CD8-positive, alpha-beta T cell (primary cell): ENCODE measurements at places on chromosomes 3 and 15.

DNA sequence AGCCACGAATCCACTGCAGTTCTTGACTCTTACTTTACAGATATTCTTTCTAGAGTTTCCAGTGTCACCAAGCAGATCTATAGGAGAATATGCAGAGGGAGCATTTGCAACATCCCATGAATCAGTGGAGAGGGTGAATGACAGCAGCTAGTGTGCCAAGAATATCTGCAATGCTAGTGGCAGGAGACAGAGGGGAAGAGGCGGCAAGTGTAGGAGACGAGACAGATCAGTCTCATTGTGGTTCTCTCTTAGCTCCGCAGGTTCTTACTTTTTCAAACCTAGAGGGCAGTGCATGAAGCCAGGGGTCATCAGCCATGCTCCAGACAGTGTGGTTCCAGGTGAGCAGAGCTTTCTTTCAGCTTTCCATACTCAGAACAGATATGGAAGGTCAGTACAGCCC, 744 bp downstream of the ZNF619 start:
- no peak for DNase-seq

- no peak for DNase-seq
Measured at GRCh38 chr15:76163457-76164295, 103.9 kb downstream of the TMEM266 start.

- no peak for DNase-seq
Measured at GRCh38 chr15:101547737-101548136, 58.2 kb upstream of the PCSK6 start.

DNA sequence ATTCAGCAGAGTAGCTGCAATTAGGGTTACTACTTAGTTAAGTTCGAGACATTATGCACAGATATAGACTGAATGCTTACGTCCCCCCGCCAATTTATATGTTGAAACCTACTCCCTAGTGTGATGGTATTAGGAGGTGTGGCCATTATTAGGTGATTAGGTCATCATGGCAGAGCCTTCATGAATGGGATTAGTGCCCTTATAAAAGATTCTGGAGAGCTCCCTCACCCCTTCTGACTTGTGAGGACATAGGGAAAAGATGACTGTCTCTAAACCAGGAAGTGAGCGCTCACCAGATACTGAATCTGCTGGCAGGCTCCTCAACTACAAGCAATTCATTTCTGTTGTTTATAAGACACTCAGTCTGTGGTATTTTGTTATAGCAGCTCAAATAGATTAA, 25.6 kb upstream of the TEX9 start:
- no peak for DNase-seq

DNA sequence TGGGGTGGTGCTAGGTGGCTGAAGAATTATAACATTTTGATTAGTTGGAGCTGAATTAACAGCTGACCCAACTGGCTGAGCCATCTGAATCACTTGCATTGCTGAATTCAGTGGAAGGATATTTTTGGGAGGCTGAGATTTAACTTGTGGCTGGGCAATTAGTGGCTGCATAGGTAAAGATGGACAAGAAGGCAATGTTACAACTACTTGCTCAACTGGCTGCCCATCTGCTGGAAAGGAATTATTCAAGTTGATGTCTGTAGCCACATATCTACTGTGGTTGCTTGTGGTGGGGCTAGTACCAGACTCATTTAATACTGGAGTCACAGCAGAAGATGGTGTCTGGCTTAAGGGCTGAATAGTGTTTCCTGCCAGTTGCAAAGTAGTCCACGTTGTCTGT, 36.4 kb downstream of the USF3 start:
- DNase-seq: no peak

DNA sequence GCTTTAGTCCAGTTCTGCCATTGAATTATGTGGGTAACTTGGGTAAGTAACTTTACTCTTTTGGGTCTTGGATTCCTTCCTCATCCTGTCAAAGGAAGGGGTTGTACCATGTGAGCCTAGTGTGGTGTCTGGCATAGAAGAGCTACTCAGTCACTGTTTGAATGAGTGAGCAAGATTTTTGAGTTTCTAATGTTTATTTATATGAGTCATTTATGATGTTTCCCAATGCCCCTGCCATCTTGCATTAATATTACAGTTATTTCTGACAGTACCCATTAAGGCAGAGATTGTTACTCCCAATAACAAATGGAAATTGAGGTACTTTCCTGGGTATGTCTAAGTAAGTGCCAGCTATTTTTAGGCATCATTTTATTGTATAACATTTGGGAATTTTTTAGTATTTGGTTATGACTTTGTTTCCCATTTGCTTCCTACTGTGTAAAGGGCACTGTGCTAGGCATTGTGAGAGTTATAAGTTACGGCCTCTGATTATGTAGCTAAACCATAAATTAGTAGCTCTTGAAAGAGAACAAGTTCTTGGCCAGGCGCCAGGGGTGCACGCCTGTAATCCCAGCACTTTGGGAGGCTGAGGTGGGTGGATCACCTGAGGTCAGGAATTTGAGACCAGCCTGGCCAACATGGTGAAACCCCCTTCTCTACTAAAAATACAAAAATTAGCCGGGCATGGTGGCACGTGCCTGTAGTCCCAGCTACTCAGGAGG, 23.5 kb downstream of the NR1D2 start:
- DNase-seq: no peak

DNA sequence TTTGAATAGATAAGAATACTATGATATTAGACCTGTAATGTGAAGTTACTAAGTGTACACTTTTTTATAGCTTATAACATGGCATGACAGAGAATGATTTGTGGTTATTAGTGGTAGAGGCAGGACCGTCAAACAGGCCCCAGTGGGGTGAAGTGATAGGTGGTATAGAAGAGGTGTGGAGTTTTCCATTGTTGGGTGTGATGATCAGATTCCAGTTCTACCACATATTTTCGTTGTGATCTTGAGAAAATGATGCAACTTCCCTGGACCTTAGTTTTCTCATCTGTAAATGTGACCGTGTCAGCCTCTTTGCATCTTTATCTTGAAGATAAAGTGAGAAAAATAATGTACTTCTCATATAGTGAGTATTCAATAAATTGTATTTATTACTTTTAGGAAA, 30.3 kb upstream of the UTS2B start:
- no peak for DNase-seq

DNA sequence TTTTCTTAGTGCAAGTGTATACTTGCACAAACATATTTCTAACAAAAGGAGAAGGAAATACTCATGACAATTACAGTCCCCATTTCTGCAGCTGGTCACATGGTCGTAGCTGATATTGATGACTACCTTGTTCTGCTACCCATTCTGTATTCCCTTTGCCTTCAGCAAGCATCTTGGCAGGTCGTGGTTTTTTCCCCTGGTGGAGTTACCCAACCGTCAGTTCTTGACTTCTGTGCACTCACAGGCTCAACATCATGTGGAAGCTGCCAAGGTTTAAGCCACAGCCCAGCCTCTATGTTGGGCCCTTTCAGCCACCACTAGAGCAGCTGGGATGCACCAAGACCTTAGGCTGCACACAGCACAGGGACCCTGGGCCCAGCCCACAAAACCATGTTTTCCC, 56.1 kb downstream of the VGLL3 start:
- DNase-seq: no peak

- no peak for DNase-seq
Measured at GRCh38 chr15:55407498-55408011, 604 bp downstream of the CCPG1 start.

DNA sequence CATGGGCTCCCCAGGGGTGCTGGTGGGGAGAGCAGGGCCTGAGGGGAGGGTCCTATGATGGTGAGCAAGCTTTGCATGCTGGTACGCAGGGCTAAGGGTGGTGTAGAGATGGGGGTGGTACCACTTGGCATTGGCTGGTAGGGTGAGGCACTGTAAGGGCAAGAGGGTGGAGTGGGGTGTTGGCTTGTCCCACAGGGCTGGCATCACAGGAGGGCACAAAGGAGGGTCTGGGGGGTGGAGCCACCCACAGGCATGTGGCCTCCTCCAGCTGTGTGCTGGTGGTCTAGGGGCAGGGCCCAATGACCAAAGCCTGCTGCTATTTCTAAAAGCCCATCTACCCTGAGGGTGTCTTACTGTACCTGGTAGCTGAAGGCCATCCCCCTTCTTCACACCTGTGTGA, 65.2 kb upstream of the SEC13 start:
- no peak for DNase-seq

GRCh38 chr3:112470788-112471187, 28.5 kb downstream of the BTLA start:
- DNase-seq: no peak

DNA sequence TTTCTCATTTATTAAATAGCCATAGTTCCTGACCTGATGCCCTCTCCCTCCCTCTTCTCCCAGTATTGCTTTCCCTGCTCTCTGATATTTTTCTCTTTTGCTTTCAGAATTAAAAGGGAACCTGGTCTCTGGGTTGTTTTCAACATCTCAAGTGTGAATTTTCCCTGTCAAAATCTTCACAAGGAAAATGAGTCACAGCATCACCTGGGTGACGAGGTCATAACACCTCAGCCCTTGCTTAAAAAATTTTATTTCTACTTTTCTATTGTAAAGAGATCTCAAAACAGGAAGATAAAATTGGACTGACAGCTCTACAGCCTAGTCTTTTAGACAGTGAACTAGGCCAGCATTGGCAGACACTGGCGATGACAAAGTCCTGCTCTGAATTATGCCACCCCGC, 40.1 kb downstream of the GAP43 start:
- DNase-seq: no peak

DNA sequence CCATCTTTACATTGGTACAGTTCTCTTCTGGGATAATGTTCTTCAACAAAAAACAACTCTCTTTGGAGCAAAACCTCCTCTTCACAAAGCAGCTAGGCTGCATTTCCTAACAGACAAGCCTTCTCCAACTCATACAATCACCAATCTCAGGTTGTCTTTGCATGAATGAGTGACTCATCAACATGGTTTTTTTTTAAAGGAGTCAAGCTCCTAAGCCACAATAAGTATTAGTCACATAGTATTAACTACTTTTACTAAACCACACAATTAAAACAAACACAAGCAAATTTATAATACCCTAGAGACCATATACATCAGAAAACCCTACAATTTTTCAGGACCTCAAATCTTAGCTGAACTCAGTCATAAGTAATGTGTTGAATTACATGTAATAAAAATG, 137.4 kb downstream of the TBC1D5 start:
- DNase-seq: no peak

DNA sequence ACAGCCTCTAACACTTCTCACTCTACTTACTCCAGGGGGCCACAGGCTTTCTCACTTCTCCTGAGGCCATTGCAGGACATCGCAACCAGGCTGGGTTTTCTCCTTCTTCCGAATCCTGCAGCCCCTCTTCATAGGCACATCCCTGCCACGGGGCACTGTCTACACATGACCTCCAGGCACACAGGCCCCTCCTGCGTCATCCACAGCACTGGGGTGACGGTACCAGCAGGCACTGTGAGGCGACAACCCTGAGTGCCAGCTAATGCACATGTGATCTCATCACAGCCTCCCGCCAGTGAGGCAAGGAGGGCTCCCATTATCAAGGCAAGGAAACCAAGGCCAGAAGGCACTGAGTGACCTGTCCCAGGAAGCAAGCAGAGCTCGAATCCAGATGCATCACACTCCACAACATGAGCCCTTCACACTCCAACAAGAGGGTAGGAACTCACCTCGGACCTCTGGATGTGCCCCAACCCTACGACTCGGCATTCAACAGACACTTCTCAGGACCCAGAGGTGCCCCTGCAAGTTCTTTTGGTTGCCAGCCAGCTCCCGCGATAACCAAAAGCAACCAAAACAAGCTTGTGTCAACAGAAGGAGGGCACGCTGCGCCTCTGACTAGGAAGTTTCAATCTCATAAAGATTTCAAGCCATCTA, 16.7 kb downstream of the FAM174B start:
- DNase-seq: no peak

GRCh38 chr3:127287840-127288239, at the start of gene PRR20G:
Gene PRR20G, minus strand, starts transcription at chr3:127288046. Its CDS starts 681 bp downstream, at chr3:127287365.
- no peak for DNase-seq

- DNase-seq: no peak
Measured at GRCh38 chr3:134201201-134202130, 49.2 kb downstream of the RYK start.

DNA sequence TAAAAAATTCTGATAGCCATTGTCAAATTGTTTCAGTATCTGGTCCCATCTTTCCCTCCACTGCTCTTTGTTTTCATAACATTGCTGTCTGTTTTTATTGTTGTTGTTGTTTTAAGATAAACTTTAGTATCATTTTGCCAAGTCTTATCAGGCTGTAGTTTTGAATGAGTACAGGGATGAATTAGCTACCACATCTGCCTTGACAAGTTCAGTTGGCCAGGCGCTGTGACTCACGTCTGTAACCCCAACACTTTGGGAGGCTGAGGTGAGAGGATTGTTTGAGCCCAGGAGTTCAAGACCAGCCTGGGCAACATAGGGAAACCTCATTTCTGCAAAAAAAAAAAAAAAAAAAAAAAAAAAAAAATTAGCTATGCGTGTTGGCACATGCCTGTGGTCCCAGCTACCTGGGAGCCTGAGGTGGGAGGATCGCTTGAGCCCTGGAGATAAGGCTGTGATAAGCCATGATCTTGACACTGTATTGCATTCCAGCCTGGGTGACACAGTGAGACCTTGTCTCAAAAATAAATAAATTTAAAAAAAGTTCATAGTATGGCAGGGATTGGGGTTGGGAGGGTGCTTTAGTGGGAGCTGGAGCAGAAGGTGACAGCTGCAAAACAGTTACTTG, 8.3 kb upstream of the ANKDD1A start:
- DNase-seq: no peak

DNA sequence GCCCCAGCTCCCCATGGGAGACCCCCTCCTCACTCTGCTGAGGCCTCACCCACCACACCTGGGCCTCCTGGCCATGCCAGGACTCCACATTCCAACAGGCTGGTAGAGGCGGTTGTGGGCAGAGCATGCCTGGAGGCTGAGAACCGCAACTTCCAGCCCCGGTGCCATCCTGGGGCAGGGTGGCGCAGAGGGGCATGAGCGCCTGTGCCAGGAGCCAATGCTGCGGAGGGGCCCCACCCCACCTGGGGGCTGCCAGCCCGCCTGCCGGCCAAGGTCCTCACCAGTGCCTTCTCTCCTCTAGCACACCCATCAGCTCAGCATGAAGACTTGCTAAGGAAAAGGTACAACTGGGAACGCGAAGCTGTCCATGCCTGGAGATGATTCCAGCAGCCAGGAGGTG, 34.3 kb upstream of the SLC6A6 start:
- no peak for DNase-seq

- peak; percentile 21 for DNase-seq
Measured at GRCh38 chr15:80695911-80696661, 976 bp downstream of the ABHD17C start.

DNA sequence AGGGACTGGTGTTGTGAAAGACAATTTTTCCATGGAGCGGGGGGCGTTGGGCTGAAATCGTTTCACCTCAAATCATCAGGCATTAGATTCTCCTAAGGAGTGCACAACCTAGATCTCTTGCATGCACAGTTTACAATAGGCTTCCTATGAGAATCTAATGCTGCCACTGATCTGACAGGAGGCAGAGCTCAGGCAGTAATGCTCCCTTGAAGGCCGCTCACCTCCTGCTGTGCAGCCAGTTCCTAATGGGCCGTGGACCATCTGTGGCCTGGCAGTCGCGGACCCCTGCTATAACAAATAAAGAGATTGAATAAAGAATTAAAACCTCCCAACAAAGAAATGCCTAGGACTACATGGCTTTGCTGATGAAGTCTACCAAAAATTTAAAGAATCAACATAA, 25.3 kb upstream of the ANKRD28 start:
- no peak for DNase-seq

GRCh38 chr3:153639631-153640030, 477.6 kb downstream of the RAP2B start:
- no peak for DNase-seq

- no peak for DNase-seq
Measured at GRCh38 chr3:43676441-43676840, 14.3 kb upstream of the ABHD5 start.

GRCh38 chr15:88744548-88745020, 58.7 kb upstream of the ACAN start:
- DNase-seq: no peak
